ENCODE measurements at places on chromosomes 12 and 14.

- no peak for DNase-seq
Measured at GRCh38 chr12:105906561-105906960, 232.2 kb downstream of the NUAK1 start.

DNA sequence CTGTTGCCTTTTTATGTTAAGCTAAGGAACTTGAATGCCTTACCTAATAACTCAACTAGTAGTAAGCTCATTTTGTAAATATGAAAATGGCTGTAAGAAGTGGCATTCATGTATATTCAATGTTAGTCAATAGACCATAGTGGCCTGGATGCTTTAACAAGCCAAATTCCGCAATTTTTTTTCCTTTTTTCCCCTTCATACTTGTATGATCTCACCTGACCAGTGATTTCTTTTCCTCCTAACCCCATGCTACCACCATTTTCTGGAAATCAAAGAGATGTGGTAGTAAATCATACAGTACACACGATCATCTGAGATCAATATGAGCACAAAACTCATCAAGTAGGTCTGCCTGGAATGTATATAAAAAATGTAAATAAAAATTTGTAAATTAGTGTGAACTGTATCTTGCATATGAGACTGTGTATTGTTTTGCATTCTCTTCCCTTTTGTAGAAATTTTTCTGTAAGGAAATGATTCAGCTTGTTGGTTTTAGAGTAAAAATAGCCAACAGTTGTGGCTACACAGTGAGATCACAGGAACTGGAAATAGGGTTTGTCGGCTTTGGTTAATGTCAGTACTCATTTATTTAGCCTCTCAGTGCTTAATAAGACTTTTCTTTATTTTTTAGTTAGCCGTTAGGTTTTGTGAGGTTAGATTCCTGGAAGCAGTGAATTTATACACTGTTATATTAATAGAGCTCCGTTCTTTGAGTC is 62.5 kb downstream of the ETNK1 start:
- no peak for DNase-seq

DNA sequence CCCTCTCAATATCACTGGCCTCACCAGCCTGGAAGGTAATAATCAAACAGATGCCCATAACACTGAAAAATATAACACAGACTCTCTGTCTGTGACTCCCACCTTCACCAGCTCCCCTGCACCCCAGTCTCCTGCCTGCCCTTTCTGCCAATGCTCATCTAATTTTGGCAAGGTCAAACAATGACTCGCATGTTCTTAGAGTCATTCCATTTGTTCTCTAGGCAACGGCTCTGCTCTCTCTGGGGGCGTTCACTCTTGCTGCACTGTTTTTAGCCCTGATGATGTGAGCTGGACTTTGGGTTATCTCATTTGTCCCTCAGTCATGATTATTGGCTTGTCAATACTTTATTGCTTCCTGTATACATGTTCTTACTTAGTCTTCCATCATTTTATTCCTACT is 691.8 kb downstream of the FLRT2 start:
- DNase-seq = no peak

DNA sequence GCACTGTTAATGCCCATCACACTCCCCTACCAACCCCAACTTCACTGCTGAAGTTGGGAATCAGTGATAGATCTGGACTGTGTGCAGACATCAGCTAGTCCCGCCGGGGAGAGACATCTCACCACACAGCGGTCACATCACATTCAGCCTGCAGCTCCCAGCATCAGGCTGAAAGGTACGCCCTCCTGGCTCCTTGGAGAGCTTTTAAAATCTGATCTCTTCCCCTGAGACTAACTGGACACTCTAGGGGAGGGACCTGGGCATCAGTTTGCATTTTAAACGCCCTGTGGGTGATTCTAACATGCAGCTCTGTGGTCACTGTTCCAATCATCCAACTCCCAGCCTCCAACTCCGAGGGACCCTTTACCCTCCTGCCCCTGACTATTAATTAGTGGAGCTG is 58.4 kb downstream of the CCDC85C start:
- DNase-seq = no peak

- no peak for DNase-seq
Measured at GRCh38 chr12:29416748-29417147, 35.8 kb upstream of the ERGIC2 start.

DNA sequence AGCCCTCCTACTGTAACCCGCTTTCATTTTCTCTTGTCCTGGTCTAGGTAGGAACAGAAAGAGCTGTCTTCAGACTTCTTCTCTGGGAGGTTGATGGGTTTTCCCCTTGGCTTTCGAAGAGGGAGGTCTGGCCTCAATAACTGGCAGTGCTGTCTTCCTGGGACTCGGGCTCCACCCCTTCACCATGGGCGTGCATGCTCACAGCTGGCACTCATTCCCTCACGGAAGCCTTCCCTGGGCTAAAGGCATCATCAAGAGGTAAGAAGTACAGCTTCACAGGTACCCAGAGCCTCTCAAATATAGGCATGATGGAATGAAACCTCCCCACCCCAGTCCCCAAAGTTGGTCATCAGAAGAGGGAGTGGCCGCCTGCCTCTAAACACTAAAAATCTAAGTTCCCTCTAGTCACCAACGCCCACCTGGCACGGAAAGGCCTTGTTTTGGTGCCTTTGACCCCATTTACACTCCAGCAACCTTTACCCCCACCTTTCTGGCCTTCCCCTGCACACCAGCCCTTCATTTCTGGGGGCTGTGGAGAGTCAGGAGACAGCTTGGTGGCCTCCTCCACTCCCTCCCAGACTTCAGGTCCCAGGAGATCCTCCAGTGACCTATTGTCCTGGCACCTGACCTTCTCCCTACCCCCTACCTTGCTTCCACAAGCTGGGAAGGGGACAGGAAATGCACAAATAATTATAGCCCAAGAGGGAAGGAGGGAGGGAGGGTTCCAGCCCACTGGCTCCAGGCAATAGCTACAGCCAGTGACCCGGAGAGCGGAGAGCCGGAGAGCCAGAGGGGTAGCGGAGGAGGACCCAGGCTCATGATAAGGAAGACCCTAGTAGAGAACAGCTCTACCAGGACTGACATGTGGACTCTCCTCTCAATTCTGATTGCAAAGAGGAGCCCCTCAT is 2.8 kb downstream of the RAPGEF3 start:
- no peak for DNase-seq

DNA sequence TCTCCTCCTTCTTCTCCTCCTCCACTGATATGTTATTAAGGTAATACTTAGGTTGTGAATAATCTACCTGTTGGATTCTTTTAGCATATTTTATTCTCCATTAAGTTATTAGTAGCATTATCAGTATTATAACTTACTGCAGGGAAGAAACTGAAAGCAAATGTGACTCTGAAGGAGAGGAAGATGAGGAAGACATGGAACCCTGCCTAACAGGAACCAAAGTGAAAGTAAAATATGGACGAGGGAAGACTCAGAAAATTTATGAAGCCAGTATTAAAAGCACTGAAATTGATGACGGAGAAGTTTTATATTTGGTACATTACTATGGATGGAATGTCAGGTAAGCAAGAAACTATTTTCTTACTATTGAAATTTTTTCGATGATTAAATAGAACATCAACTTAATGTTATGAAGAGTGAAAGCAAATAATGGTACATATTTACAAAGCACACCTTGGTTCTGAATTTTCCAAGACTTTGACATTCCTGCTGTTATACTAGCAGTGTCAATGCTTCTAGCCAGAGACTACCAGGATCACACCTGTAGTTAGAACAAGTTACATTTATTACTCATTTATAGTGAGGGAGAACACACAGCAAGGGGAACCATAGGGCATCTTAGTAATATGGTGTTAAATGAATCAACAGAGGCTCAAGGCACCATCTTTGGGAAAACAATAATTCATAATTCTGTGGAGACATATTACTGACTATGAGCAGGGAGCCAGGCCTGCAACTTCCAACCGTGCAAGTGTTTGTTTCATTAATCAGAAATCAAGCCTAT is 42.0 kb upstream of the TOMM20L start:
- no peak for DNase-seq

DNA sequence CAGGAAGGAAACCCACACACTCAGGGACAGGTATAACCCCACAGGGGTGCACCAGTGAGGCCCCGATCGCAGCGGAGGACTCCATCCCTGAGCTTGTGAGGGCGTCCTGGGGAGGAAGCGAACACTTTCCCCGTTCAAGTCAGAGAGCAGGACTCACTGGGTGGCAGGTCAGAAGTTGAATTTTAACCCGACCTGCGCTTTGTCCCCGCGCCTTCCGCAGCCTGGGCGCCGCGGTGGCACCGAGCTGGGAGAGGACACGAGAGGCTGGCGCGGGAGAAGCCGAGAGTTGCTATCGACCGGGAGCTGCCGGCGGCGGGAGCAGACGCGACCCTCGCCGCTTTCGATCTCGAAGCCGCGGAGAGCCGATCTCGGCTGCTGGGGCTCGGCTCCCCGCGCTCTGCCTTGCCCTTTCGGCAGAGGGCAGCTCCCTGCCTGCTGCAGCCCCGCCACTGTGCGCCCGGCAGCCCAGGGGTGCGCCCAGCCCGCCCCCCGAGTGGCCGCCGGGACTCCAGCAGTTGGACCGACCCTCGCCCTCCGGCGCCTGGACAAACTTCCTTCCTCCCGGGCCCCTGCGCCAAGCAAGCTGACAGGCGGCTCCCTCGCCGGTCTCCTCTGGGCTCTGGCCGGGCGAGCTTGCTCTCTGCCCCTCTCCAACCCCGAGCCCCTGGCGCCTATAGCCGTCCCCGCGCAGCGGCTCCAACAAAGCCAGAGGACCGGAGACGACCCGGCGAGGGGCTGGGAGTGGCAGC is 918 bp downstream of the LIN7A start:
- no peak for DNase-seq

GRCh38 chr12:107404981-107405380 is 280.6 kb upstream of the PWP1 start:
- DNase-seq = no peak

DNA sequence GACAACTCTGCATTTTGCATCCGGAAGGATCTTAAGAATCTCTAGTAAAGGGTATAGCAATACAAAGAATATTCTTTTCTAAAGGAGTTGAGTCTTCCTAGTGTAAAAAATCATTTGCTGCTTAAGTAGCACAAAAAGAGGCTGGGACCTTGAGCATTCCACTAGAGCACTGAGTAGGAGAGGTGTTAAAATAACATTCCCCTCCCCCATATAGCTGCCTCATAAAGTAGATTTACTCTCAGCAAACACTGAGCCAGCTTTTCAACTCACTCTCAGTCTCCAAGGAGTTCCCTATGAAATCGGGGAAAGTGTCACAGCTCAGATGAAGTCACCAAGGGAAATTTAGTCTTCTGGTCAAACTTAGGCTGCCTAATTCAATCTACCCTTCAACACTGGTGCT is 592.7 kb downstream of the ETNK1 start:
- DNase-seq = no peak

DNA sequence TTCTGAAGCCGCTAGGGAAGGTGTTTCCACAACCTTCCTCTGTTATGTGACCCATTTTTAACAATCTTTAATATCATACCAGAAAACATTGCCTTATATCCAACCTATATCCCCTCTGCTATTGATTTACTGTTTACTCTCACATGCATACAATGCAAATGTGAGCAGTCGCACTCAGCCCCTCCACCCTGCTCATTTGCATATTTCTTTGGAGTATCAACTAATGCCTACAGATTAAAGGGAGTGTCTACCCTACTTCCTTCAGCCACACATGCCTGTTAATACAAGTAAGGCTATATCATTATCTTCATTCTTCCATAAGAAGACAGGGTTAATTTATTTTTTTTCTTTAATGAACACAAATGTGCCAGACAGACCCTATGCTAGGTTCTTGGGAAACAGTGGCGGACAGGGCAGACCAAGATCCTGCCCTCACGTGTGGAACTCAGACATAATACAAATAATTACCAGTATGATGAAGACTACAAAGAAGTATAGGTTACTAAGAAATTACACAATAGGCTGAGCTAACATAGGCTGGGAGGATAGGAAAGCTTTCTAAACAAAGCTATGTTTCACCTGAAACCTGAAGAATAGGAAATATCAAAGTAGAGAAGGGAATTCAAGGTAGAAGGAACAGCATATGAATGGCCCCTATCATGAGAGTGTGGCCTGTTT is 107.3 kb upstream of the MDM1 start:
- no peak for DNase-seq

- no peak for DNase-seq
Measured at GRCh38 chr14:76432827-76433752, 57.2 kb downstream of the ESRRB start.

DNA sequence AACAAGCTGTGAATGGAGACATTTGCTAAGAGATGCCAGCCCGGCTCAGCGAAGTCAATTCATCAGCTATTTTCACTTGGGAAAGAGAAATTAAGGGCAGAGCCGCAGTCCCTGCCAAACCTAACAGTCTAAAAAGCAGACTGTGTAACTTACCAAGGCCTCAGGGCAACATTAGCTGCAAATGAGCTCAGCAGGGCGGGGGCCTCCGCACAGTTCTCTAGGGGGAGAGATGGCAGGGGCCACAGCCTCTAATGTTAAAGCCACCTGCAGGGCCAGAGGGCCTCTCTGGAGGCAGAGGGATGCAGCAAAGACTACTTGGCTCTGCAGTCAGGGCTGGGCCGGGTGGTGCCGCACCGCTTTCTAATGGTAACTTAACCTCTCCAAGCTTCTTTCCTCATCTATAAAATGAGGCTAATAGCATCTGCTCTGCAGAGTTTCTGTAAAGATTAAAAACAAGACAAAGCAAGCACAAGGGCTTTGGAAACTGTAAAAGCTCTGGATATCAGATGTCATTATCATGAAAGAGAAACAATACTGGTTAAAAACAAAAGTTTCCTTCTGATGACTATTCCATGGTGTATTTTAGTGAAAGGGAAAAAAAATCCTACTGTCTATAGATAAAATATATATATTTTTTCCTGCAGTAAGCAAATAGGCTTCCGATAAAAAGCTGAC is 13.4 kb upstream of the GPRC5A start:
- no peak for DNase-seq

GRCh38 chr14:24578558-24578957 is 2.5 kb upstream of the CTSG start:
- no peak for DNase-seq

GRCh38 chr12:24759155-24759554 is 189.7 kb downstream of the BCAT1 start:
- no peak for DNase-seq

GRCh38 chr12:58566599-58566998 is 353.7 kb downstream of the LRIG3 start:
- DNase-seq = no peak
